Nephron progenitor cell (in vitro differentiated cells): ENCODE measurements at places on chromosomes 5 and 9.

DNA sequence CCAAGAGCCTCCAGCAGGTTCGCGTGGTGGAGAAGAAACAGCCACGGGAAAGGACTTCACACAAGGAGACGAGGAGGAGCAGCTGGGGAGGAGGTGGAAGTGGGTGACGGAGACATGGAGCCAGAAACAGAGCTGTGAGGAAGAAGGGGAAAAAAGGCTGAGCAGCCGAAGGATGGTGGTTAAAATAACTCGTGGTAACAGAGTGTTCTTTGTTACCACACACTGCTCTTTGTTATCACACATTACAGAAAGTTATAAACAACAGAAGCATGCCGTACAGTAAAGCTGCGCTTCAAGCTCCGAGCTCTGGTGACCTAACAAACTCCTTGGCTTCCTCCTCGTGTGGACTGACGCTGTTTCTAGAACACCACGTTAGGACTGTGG lies 215.4 kb downstream of the GLIS3 start:
- no peak for DNase-seq

GRCh38 chr9:116308076-116308475 lies 154.5 kb downstream of the PAPPA start:
- DNase-seq, result no peak

DNA sequence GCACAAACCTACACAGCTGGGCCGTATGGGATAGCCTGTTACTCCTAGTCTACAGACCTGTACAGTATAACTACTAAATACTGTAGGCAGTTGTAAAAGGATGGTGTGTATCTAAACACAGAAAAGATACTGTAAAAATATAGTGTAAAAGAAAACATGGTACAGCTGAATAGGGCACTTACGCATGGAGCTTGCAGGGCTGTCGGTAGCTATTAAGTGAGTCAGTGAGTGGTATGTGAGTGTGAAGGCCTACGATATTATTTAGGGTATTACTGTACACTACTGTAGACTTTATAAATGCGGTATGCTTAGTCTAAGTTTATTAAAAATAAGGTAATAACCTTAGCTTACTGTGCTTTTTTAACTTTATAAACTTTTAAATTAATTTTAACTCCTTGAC lies 1.2 kb downstream of the ZCCHC9 start:
- no peak for DNase-seq

DNA sequence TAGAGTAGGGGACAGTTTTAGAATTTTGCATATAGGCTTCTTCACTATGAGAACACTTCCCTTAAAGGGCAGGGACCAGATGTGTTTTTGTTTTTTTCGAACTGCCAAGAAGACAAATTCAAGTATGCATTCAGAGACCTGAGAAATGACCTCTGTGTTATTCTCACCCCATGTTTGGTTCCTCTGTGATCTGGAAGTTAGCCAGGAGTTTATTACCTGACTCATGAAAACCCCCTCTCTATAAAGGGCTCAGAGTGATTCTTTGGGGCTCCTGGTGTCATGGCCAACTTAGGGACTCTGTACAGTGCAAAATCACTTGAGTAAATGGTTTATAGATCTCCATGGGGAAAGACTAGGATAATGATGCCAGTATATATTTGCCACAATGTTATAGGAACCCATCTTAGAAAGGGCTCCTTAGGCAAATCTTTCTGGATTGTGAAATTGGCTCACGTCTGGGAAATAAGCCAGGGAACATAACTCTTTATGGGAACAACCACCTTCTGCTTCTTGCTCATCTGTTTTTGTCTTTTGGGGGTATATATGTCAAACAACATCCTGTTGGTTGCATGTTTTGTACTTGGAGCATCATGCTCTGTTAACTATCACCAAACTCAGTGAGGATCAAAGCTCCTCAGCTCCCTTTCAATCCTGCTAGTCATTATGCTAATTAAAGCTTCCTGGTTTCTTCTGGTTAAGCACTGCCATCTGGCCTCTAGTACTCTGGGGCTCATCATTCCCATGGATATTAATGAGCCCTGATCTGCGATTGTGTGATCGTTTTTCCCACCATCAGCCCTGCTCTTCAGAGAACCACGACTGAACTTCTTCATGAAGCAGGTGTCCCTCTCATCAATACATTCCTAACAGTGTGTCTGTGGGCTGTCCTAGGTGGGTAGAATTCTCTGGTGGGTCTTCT lies 173.4 kb upstream of the CDH12 start:
- no peak for DNase-seq

DNA sequence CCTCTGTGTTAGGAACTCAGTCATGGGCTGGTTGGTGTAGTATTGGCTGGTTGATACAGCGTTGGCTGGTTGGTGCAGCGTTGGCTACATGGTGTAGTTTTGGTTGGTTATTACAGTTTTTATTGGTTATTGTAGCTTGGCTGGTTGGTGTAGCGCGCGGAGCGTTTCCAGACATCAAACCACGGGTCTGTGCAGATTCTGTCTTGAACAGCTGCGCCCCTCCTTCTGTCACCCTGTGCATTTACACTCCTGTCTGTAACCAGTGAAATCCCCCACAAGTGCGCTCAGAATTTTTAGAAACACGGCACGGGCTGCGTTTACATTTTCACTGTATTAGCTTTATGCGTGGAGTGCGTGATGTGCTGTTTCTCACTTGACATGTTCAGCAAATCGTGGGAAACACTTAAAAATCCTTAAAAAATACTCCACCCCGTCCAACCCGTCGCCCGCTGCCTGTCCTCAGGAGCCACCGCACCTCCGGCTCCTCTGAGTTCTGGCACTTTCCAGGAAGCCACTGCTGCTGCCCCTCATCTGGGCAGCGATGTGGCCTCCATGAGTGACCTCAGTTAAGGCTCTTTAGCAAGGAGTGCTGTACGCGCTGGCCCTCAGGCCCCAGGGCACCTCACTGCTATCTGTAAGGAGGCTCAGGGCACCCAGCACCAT lies 20.8 kb downstream of the NKD2 start:
- DNase-seq, result no peak

DNA sequence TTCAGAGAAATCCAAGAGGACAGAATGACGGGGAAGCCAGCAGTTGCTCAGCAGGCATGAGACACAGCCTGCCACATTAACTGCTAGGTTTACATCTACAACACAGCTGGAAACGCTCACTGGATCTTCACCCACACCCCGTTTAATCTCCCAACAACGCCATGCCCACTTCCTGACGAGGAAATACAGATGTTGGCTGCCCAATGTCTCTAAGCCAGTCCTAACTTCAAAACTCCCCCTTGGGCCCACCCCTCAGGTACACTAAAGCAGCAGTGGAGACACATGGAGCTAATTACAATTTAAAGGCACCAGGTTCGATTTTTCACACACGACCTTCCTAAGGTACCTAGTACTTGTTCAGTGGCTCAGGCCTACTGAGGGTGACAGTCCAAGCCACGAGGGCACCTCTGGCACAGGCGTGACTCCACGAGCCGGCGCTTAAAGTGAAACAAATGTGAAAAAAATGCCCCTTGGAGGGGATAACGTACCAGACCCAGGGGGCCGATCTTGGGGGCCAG lies 904 bp downstream of the RPL12 start:
- DNase-seq, result no peak

- no peak for DNase-seq
Observed at GRCh38 chr9:106954974-106955850, 92.2 kb downstream of the ZNF462 start.

GRCh38 chr5:180286-180918 lies 10.9 kb upstream of the LRRC14B start:
- DNase-seq, result no peak

DNA sequence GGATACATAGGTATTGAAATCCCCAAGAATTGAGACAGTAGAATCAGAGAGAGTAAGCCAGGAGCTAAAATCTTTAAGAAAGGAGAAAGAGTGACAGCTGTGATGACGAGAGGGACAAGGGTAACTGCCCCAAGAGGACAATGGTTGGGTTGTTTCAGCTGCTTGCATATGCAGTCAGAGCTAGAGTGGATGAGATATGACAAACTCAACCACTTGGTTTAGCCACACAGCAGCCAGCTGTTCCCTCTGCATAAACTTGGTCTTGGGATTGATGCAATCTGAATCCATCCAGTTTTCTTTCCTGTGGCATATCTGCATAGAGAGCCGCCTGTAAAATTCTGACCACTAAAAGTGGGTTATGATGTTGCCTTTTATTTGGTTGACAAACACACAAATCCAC lies 100.7 kb downstream of the ZNF622 start:
- DNase-seq, result no peak

DNA sequence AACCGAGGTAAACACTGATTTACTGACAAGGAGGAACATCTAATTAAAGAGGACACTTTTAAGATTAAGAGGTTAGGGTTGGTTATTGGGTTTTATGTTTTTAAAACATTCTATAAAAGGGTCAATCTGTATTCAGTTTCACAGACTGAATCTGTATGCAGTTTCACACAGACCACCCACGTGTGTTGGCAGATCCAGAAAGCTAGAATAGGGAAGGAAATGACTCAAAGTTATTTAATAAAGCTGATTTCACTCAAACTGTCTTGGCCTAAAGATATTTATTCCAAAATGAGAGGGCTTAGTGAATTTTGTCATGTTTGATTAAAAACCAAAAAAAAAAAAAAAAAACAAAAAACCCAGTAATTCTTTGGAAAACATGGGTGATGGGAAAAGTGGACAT lies 140.2 kb downstream of the SLC24A2 start:
- no peak for DNase-seq

DNA sequence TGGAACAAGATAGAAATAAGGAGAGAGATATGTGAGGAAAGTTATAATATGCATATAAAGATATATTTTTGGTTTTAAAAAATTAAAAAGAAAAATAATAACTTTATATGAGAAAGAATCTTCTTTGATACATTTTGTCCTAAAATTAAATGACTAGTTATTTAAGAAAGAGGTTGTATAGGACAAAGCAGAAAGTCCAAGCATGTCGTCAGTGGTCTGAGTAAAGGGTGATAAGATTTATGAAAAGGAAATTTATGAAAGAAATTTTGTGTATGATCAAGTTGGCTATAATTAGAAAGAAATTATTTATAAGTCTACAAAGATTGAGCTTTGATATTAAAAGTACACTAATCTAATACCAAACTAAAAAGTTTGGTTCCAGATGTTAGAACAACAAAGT lies 32.0 kb downstream of the GTF3C4 start:
- no peak for DNase-seq
